ENCODE measurements at places on chromosomes 13 and 19.

- no peak for DNase-seq
Measured at GRCh38 chr13:66077132-66077689, 1152.9 kb downstream of the PCDH9 start.

- no peak for DNase-seq
Measured at GRCh38 chr13:73324842-73325722, 266.3 kb downstream of the KLF5 start.

DNA sequence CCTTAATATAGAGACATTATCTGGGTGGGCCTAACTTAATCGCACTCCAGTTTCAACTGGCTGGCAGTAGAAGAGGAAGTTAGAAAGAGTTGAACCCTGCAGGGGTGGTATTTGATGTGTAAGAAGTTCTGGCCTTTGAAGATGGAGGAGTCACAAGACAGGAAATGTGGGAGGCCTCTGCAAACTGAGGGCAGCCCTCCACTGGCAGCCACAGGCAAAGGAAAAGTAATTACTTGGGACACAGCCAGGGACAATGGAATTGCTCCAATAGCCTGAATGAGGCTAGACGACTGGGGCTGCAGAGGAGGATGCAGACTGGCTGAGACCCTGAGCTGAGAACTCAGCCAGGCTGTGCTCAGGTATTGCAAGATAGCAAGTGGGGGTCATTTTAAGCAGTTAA lies 703.3 kb upstream of the ARGLU1 start:
- DNase-seq = peak; percentile 13

- DNase-seq = no peak
Measured at GRCh38 chr19:19997656-19998268, 41.5 kb downstream of the ZNF682 start.

- DNase-seq = no peak
Measured at GRCh38 chr13:59374691-59375090, 789.0 kb downstream of the DIAPH3 start.
